ENCODE measurements at places on chromosomes 2 and 18.

- no peak for DNase-seq
Observed at GRCh38 chr2:215060861-215061536, 77.4 kb downstream of the ABCA12 start.

DNA sequence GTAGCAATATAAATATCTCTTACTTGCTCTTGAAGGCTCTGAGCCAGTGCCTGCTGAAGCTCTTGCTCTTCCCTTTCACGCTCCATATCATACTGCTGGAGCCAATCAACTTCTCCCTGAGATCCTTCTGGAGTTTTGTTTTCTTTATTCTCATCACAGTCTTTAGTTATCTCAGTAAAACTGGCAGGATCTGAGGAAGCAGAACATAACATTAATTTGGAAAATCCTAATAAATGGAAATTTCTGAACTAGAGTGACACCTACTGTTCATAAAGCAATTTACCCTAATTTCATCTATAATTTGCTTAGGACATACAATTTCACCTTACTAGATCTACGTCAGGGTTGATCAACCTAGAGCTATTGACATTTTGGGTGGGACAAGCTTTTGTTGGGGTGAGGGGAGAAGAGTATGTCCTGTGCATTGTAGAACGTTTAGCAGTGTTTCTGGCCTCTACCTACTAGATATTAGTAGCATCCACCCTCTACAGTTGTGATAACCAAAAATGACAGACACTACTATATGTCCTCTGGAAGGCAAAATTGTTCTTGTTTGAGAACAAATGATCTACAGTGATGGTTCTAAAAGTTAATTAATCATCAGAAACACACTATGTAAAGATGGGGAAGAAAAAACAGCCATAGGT is 47.2 kb downstream of the VIL1 start:
- peak; percentile 26 for DNase-seq

DNA sequence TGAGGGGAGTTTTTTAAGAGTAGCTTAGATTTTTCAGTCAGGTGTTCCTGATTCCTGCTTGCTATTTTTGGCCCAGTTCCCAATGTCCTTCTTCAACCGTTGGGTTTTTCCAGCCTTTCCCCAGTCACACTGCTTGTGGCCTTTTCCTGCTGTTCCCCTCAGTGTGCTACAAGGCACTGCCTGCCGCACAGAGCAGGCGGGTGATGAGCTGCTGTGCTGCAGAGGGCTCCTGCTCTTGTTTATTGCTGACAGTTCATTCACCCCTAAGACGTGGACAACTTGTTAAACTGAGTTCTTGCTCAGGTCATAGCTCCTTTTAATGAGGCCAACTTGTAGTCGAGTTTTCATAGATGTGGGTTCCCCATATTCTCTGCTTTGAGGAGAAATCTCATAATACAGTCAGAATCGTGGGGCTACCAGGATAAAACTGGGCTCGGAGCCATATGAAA is 20.6 kb downstream of the EIF4E2 start:
- DNase-seq: no peak

DNA sequence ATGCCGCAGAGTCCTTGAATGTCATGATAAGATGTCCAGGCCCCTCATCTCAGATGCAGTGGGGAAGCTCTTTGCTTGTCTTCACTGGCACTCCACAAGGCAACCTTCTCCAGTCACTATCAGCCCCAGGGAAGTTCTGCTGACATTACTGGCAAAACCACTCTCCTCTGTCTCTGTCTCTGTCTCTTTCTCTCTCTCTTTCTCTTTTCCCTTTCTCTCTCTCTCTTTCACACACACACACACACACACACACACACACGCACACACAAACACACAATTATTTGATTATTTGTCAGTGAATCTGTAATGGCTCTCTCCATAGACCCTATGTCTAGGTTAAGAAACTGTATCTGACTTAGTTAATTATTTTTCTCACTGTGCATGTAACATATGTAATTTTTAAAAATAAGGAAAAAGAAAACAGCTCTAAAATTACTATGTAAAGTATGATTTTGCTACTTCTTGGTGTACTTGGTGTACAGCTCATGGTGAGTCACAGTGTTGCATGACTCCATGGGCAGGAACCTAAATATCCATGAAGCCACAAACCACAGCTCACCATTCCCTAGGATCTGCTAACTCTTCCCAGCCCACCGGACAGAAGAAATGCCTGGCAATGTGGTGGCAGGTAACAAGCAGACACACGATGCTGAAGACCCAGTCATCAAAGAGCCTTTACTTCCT is 594.9 kb upstream of the ID2 start:
- no peak for DNase-seq

DNA sequence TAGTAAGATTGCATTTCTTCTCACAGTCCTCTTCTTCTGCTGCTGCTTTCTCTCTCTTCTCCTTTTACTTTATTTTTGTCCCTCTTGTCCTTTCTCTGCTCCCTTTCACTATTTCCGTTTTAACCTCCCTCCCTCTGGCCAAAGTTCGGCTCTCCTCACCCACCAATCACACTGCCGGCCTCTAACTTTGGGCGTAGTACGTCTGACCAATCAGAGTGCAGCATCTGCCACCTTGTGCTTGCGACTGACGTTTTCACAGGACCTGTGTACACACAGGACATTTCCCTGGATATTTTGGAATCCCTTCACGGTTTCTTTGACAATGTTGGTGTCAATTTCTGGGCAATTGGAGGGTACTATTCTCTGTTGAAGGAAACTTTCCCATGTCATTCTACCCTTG is 22.6 kb upstream of the ICOS start:
- DNase-seq: no peak

GRCh38 chr2:97751752-97752151 is 38.4 kb downstream of the ZAP70 start:
- no peak for DNase-seq

DNA sequence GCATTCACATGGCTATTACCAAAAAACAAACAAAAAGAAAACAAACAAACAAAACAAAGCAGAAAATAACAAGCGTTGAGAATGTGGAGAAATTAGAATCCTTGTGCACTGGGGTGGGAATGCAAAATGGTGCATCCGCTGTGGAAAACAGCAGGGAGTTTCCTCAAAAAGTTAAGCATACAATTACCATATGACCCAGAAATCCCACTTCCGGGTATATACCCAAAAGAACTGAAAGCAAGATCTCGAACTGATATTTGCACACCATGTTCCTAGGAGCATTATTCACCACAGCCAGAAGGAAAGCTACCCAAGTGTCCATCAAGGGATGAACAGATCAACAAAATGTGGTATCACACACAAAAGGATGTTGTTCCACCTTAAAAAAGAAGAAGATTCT is 17.9 kb upstream of the TEX51 start:
- no peak for DNase-seq

DNA sequence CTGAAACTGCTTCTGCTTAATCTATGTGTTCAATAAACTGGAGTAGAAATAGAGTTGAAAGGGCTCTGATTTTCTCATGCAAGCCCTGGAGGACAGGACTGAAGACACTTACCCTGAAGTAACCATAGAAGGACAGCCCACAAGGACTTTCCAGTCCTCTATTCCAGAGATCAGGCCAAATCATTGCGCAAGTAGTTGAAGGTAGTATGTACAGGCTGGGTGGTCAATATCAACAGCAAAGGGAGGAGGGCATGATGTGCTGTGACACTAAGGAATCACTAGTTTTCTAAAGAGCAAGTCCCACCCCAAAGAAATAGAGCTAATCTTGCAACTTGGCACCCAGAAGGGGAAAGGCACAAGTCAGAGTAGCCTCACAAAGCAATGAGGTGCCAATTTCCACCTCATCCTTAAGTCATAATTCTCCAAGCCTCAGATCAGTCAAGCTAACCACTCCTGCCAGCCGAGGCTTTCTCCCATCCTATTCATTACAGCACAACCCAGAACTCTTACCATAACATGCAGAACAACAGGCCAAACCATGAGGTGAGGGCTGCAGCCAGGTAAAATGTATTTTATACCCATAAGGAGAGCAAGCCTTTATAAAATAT is 533.5 kb downstream of the TNS1 start:
- DNase-seq: no peak

GRCh38 chr2:10178751-10179150 is 56.2 kb downstream of the RRM2 start:
- no peak for DNase-seq

DNA sequence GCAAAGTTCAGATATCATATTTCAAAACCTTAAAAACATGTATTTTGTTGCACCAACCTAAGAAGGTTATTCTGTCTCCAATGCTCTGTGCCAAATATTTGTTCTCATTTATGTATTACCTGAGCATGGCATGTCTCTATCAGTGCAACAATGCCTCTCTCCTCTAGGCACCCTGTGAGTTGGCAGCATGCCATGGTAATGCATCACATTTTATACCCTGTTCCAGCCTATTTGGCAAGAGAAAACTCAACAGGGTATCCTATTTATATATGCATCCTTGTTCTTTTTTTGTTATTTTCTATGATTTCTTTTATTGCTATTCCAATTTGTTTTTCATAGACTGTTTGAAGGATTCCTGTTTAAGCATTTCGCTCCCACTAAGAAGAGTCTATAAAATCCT is 126.3 kb upstream of the NRXN1 start:
- DNase-seq: no peak

DNA sequence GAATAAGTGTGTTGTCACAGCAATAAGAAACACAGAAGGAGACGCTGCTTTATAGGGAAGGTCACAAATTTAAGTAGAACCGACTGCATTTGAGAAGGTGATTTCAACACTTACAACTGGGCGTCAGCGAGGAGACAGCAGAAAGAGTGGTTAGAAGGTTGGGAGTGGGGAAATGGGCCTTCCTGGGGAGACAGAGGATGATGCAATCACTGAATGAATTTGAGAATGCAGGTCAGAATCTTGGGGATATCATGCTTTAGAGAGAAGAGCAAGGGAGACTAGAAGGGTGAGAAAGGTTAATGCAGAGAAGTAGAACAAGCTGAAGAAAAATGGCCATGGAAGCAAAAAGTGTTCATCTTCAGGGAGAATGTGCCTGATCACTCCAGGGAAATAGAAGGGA is 616.1 kb upstream of the FAM98A start:
- no peak for DNase-seq

DNA sequence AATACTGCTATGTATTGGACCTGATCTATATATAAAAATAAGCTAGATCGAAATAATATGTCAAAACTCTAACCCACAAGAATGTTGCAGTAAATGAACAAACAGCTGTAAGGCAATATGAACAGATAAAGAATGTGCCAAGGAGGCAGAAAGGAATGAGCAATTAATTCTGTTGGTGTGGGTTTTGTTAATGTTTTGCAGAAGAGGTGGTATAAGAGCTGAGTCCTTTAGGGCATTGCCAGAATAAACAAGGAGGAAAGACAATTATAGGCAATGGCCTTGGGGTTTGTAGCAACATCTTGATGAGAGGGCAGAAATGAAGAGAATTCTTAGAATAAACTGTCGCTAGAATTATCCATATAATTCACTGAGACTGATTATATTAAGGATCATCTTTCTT is 240.9 kb upstream of the GULP1 start:
- no peak for DNase-seq

- no peak for DNase-seq
Observed at GRCh38 chr18:34938090-34938489, 103.1 kb upstream of the MAPRE2 start.

GRCh38 chr2:179344280-179344964 is 79.8 kb upstream of the SESTD1 start:
- DNase-seq: no peak

- DNase-seq: no peak
Observed at GRCh38 chr2:116820986-116821385, 993.5 kb upstream of the DDX18 start.

DNA sequence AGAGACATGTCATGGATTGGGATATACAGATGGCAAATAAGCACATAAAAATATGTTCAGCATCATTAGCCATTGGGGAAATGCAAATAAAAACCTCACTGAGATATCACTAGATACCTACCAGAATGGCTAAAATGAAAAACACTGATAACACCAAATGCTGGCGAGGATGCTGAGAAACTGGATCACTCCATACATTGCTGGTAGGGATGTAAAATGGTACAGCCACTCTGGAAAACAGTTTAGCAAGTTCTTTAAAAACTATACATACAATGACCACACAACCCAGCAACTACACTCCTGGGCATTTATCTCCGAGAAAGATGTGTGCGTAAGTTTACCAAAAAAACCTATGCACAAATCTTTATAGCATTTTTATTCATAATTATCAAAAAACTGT is 13.9 kb downstream of the PIAS2 start:
- DNase-seq: no peak

DNA sequence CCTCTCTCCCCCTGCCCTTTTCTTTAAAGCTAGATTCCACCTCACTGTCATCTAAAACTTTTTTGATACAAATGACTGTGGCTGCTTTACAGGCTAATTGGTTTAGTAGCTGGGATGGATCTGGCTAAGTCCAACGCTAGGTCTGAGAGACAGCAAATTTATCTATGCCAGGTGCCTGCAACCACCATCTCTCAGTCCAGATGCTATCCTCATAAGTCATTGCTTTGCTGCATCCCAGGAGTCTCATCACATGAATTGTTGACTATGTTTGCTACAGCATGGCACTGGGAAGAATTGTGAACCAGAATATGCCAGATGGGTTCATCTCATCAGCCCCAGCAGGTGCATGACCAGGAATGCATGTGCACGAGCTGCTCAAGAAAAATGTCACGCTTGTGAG is 100.0 kb upstream of the PID1 start:
- no peak for DNase-seq

DNA sequence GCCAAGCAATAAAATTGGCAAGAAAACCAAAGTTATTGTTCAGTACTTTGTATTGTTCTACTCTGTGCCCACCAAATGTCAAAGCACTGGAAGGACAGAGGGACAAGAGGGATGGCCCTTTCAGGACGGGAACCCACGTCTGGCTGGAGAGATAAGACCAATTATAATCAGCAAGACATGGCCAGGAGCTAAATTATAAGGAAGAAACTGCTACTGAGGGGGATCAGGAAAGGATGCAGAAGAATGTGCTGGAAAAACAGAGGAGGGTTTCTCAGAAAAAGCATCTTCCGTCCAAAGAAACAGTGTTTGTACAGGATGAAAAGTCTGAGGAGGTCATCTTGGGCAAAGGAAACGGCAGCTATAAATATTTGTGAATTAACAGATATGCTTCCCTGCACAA is 46.4 kb upstream of the NARS1 start:
- no peak for DNase-seq

GRCh38 chr2:237967463-237967951 is 693 bp downstream of the UBE2F start:
- no peak for DNase-seq

DNA sequence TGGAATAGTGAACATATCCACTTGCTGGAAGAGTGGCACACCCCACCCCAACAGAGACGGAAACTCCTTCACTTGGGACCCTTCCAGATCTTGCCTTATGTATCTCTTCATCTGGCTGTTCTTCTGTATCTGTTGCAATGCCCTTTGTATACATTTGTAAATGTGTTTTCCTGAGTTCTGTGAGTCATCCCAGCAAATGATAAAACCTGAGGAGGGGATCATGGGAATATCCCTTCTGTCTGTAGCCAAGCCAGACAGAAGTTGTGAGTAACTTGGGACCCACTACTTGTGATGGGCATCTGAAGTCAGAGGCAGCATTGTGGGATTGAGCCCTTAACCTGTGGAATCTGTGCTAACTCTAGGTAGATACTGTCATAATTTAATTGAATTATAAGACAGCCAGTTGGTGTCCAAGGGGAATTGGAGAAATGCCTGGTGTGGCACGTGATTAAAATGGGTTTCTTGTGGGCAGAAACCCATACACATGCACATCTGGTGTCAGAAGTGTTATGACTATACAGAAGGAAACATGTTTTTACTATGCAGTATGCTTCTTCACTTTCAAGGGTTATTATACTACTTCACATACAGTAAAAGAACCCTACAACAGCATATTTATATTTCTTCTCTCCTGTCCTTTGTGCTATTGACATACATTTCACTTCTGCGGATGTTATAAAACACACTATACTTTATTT is 32.3 kb upstream of the TMEM247 start:
- DNase-seq: no peak
